Activated CD4-positive, alpha-beta T cell treated with anti-CD3 and anti-CD28 coated beads for 36 hours (primary cell): ENCODE measurements at places on chromosomes 7 and 10.
A peak's percentile ranks its signal among the peaks of the same experiment; 100 is the strongest.

GRCh38 chr10:58515291-58515941 lies 2.7 kb downstream of the BICC1 start:
- no peak for DNase-seq

DNA sequence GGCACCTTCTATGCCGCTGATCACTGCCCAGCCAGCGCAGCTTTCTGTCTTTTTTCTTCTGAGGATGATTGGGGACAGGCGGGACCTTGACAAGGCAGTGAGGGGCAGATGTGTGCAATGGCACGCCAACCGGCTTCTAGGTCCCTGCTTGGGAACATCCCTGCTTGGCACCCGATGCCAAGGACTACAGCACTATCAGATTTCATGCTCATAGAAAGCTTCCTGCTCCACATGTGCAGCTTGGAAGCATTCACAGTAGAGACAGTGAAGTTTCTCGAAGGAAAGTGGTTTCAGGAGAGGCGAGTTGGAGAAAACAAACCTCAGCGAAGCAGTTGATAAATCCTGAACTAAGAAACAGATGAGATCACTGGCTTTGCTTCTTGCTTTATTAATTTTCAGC lies 267.5 kb upstream of the HABP2 start:
- no peak for DNase-seq

DNA sequence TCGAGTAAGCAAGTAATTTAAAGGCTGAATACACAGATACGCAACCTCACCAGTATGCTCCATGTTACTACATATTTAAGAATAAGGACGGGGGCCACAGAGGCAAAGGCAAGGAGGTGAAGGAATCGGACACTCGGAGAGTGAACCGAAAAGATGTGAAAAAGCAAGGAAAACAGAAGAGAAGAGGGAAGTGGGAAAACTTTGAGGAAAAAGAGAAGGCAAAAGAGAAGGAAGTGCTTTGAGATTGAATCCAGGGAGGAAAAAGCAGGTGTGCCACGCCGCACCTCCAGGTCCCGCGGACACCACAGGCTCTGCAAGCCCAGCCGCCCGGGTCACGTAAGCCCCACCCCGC lies 367 bp upstream of the AVL9 start:
- DNase-seq, result no peak

GRCh38 chr7:130022115-130022514 lies 29.1 kb downstream of the ZC3HC1 start:
- no peak for DNase-seq

DNA sequence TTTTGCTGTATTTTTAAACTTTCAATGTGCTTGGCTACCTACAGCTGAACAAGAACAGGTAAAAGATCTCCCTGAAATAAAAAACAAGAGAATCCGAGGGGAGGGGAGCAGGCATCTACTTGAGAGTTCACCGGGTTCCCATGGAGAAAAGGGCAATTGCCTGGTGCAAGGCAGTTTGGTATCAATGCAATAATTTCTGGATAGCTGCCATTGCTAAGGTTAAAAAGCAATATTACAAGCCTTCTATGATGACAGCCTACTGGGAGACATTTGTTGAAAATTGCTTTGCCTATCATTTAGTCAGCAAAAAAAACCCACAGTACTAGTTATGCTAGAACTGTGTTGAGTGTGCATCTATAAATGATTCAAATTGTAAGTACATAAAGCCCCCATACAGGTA lies 82.1 kb downstream of the GFRA1 start:
- DNase-seq, result no peak

DNA sequence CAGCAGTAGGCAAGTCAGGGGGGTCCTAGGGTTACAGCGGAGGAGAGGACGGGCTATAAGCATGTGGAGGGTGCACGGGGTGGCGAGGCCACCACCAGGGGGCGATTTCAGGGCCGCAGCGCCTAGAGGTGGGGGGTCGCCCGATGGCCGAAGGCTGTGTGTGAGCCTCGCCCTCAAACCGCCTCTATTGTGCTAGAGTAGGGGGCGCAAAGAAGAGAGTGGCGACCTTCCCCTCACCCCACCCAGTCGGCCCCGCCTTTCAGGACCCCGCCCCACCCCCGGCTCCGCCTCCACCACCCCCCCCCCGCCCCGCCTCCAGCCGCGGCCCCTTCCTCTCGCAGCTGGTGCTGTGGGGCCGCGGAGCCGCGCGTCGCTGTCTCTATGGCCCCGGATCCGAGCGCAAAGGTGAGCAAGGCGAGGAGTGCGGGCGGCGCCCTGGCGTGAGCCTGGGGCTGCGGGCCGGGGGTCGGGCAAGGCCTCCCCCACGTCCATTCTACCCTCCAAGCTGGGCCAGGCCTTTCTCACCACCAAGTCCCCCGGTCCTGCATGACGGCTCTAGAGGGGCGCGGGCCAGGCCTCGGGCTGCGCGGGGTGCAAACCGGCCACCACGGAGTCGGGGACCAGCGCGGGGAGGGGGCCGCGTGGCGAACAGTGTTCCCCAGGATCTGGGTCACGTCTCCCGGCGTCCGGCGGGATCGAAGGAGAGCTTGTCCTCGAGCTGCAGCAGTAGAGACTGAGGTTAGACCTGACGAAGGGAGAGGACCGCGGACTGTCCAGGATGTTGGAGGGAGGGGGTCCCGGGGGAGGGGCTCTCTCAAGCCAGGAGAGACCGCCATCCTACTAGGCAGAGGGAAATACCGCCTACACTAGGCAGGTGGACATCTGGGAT lies at the start of gene SEMA4G:
Gene SEMA4G, plus strand, starts transcription at position 318 of the 889 bp plus-strand sequence. CDS start 3,409 bp downstream, outside the sequence.
- peak; percentile 62 for DNase-seq

GRCh38 chr7:15303357-15303756 lies 258.5 kb downstream of the AGMO start:
- no peak for DNase-seq

- DNase-seq, result peak; percentile 52
Observed at GRCh38 chr7:121329191-121330052, 622 bp downstream of the WNT16 start.

GRCh38 chr10:114293075-114293474 lies 54.0 kb downstream of the VWA2 start:
- DNase-seq, result no peak
